ENCODE measurements at places on chromosomes 5 and 9. TPM values are rescaled to one million over a fixed set of nuclear protein-coding genes. Genes with fewer than 3 reads are reported as not detected.

Gene SPINK6
- not detected for total RNA-seq

Gene LCN1
- total RNA-seq: 373 TPM

Gene SOHLH1
- total RNA-seq: not detected

Gene KCNMB1
- total RNA-seq: 0.41 TPM

Gene STK10
- 14.9 TPM for total RNA-seq

Gene PDE8B
- total RNA-seq: 8.9 TPM

Gene NR6A1
- 1.0 TPM for total RNA-seq

Gene MPDZ
- 86.0 TPM for total RNA-seq

Gene CNTNAP3
- 18.9 TPM for total RNA-seq

Gene BNC2
- total RNA-seq: 25.8 TPM

Gene SPOCK1
- total RNA-seq: 12.3 TPM

Gene CDH9
- total RNA-seq: not detected

Gene C8G
- total RNA-seq: 1.4 TPM

Gene SLC6A18
- not detected for total RNA-seq

Gene ZNF484
- total RNA-seq: 22.6 TPM

Gene KYAT1
- 7.3 TPM for total RNA-seq

Gene PPP3R2
- total RNA-seq: not detected

Gene AFAP1L1
- total RNA-seq: 121 TPM

Gene C5orf52
- total RNA-seq: not detected

Gene BARHL1
- not detected for total RNA-seq

Gene SKP2
- total RNA-seq: 65.9 TPM

Gene CYLC2
- not detected for total RNA-seq

Gene IL3
- not detected for total RNA-seq

Gene HTR1A
- total RNA-seq: not detected

Gene SIT1
- total RNA-seq: not detected

Gene DOCK2
- 11.5 TPM for total RNA-seq

Gene SH3RF2
- total RNA-seq: 14.3 TPM

Gene RNF183
- 0.21 TPM for total RNA-seq

Gene DEPDC1B
- 10.5 TPM for total RNA-seq

Gene ACO1
- 35.2 TPM for total RNA-seq

Gene RGP1
- total RNA-seq: 16.7 TPM

Gene NME5
- total RNA-seq: 1.4 TPM

Gene SLIT3
- total RNA-seq: 21.4 TPM

Gene CCL27
- total RNA-seq: not detected

Gene PCDHB16
- total RNA-seq: 4.1 TPM

Gene MLANA
- total RNA-seq: not detected

Gene GFI1B
- total RNA-seq: 0.51 TPM

Gene SLC6A3
- total RNA-seq: 0.10 TPM

Gene ADAMTS13
- 4.2 TPM for total RNA-seq

Gene DCTN3
- 90.7 TPM for total RNA-seq

Gene THBS4
- 789 TPM for total RNA-seq
